ENCODE measurements at places on chromosomes 4 and X.

- no peak for DNase-seq
Measured at GRCh38 chrX:112043997-112044396, 38.6 kb downstream of the TRPC5 start.

DNA sequence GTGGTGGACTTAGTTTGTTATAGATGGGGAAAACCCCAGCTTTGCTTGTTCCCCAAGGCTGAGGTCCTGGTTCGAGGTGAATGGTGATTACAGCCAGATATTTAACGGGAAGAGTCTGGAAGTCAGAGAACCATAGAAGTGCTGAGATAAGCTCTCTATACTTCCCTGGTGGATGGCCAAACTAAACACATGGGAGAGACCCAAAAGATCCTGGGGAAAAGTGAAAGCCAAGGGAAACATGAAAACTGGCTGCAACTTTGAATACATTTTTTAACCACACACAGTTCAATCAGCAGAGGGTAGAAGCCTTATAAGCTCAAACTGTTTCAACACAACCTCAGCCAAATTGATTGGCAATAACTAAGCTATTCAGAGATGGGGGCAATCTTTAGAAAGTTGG, 29.3 kb upstream of the SRPX start:
- DNase-seq = no peak

DNA sequence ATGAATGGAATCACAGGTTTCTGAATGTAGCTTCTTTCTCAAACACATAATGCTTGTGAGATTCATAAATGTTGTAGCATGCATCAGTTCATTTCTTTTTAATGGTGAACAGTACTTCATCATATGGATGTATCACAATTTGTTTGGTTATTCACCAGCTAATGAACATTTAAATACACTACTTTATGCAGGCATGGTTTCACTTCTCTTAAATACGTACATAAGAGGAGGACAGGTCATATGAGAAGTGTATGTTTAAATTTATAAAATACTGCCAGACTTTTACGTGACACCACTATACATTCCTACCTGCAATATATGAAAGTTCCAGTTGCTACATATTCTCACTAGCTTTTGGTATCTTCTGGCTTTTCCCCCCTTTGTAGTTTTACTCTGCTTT, 65.4 kb downstream of the ANKRD17 start:
- DNase-seq = no peak

- no peak for DNase-seq
Measured at GRCh38 chr4:40418430-40419230, 83.5 kb downstream of the CHRNA9 start.

- no peak for DNase-seq
Measured at GRCh38 chrX:69066966-69067525, 98.2 kb downstream of the PJA1 start.

GRCh38 chrX:65643531-65644052, 23.9 kb upstream of the MSN start:
- DNase-seq = no peak

DNA sequence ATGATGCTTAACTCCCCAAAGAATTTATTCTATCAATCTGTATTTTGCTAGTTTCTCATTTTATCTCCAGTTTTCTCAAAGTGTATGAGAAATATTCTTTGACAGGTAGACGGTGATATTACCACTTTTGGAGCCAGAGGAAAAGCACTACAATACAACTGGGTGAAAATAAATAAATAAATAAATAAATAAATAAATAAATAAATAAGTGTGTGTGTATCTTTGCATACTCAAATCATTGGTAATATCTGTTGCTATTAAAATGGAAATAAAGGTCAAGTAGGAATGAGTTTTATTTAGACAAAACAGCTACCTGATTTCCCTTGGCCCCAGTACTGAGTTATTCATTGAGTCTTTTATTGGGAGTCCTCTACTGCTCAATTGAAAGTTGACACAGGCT, 114.3 kb downstream of the RBMX2 start:
- no peak for DNase-seq

- DNase-seq = no peak
Measured at GRCh38 chr4:40731792-40732245, 17.9 kb upstream of the NSUN7 start.

Data from GM12891 (cell line).